Pancreas (tissue), 10 donors: ENCODE measurements at places on chromosomes 4 and X. TPM values are rescaled to one million over a fixed set of nuclear protein-coding genes. Genes with fewer than 3 reads are reported as not detected.

DNA sequence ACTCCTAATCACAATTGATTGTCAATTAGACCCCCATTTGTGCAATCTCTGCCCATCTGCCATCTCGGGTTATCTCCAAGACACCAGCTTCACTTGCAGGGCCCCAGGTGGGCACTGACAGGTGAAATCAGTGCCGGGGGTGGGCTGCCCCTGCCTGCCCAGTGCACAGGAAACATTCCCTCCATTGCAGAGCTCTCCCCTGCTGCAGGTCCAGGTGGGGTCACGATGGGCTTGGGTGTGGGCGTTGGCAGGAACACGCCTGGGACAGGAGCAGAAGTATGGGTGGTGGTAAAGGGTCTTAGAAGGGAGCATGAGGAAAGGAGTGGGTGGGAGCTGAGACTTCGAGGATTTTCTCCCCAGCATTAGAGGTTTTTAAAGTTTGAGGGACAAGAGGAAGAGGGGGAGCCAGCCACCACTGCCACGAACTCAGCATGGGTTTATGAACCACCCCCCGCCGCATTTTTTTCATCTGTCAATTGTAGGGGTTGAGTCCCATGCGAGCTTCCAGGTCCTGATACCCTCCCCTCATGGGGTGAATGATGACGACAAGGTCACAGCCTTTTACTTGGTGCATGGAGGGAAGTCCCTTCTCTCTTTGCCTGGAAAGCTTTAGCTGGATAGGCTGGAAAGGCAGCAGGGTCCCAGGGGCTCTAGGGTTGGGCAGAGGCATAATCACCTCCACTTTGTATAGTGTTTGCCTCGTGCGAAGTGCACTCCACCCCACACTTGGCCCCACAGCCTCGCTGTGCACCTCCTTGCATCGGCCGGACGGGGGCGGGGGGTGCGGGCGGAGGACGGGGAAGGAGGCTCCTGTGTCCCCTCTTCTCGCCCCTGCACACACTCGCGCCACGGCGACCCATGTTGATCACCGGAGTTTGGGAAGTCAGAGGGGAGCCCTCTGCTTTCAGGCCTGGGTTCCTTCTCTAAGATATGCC lies 3.5 kb upstream of the NKX1-1 start:
- no peaks in the 10 kb centered on the region for H3K36me3 ChIP-seq
- H3K4me3 ChIP-seq, result no peak overlapping the region
- no peaks in the 10 kb centered on the region for H3K27me3 ChIP-seq
- DNase-seq, result no peak
- no peaks in the 10 kb centered on the region for H3K4me1 ChIP-seq

- H3K4me1 ChIP-seq, result no peaks in the 10 kb centered on the region
- no peak overlapping the region for H3K27ac ChIP-seq
- no peaks in the 10 kb centered on the region for H3K27me3 ChIP-seq
Measured at GRCh38 chr4:85218756-85219155, 252.3 kb upstream of the WDFY3 start.

The VBP1 gene
- total RNA-seq, result 13.9 TPM

The INTS6L gene
- 1.0 TPM for total RNA-seq

DNA sequence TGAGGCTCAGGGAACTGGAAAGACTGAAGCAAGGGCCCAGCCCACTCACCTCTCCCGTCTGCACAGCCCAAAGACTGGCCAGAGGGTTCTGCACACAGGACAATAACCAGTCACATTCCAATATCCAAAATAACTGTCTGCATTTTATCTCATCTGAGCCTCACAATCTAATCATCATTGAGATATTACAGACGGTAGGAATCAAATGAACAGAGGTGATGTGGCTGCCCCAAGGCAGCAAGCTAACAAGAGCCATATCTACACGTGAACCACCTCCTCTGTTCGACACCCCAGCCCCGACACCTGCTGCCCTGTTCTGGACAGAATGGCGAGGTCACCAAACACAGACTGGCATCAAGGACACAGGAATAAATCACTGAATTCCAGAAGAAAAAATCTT lies 60.5 kb downstream of the AFAP1 start:
- H3K4me1 ChIP-seq, result peaks cover 5% of the 10 kb centered on the region
- H3K4me3 ChIP-seq, result no peak overlapping the region
- H3K36me3 ChIP-seq, result no peaks in the 10 kb centered on the region
- H3K27me3 ChIP-seq, result no peaks in the 10 kb centered on the region
- H3K27ac ChIP-seq, result no peak overlapping the region
- DNase-seq, result no peak

The SYNPO2 gene
- total RNA-seq, result 2.3 TPM

DNA sequence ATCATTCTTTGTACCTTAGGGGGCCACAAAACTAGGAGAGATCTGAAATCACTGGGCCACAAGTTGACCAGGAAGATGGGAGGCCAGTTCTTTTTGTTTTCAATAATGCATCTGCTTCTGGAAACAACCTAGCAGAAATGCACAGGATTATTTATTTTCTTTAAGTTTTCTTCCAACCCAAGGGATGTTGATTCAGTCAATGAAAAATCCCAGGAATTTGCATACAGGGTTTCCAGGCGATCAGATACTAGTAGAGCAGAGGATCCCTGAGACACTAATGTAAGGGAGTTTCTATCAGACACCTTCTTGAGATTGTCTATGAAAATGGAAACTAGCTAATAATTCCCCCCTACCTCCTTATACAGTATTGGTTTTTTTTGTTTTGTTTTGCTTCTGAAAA lies 7.4 kb downstream of the ATOH1 start:
- no peaks in the 10 kb centered on the region for H3K36me3 ChIP-seq
- no peak for DNase-seq
- H3K4me3 ChIP-seq, result no peak overlapping the region

GRCh38 chr4:67207941-67208441 lies 337.3 kb downstream of the CENPC start:
- no peak for DNase-seq
- no peak overlapping the region for H3K27ac ChIP-seq
- H3K36me3 ChIP-seq, result no peaks in the 10 kb centered on the region
- H3K4me3 ChIP-seq, result no peak overlapping the region
- H3K4me1 ChIP-seq, result no peaks in the 10 kb centered on the region

DNA sequence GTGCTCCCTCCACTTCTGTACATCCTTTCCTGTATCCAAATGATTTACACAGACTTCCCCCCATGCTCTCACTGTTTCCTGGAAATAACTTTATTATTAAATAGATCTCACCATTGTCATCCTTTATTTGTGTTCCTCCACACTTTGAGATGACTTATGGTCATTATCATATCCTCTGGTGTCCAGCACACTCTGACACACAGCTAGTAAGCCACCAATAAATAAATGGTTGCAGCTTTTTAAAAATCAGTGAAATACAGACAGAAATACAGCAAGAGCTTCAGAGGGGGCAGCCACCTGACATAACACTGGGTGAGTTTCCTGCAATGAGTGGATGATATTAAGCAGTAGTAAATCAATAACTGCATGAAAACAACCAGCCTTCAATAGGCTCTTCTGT lies 2036.4 kb upstream of the AGA start:
- no peak overlapping the region for H3K4me3 ChIP-seq
- DNase-seq, result no peak

GRCh38 chr4:123848606-123849005 lies 452.0 kb downstream of the SPRY1 start:
- DNase-seq, result no peak
- H3K27me3 ChIP-seq, result no peaks in the 10 kb centered on the region
- no peak overlapping the region for H3K4me3 ChIP-seq
- no peaks in the 10 kb centered on the region for H3K36me3 ChIP-seq
- H3K27ac ChIP-seq, result no peak overlapping the region
- H3K4me1 ChIP-seq, result no peaks in the 10 kb centered on the region

The SMPX gene
- total RNA-seq, result 0.28 TPM

GRCh38 chrX:133653358-133653757 lies 238.1 kb upstream of the GPC4 start:
- H3K27ac ChIP-seq, result no peak overlapping the region
- H3K4me3 ChIP-seq, result no peak overlapping the region
- no peaks in the 10 kb centered on the region for H3K27me3 ChIP-seq
- peaks cover 22% of the 10 kb centered on the region for H3K4me1 ChIP-seq
- DNase-seq, result no peak

DNA sequence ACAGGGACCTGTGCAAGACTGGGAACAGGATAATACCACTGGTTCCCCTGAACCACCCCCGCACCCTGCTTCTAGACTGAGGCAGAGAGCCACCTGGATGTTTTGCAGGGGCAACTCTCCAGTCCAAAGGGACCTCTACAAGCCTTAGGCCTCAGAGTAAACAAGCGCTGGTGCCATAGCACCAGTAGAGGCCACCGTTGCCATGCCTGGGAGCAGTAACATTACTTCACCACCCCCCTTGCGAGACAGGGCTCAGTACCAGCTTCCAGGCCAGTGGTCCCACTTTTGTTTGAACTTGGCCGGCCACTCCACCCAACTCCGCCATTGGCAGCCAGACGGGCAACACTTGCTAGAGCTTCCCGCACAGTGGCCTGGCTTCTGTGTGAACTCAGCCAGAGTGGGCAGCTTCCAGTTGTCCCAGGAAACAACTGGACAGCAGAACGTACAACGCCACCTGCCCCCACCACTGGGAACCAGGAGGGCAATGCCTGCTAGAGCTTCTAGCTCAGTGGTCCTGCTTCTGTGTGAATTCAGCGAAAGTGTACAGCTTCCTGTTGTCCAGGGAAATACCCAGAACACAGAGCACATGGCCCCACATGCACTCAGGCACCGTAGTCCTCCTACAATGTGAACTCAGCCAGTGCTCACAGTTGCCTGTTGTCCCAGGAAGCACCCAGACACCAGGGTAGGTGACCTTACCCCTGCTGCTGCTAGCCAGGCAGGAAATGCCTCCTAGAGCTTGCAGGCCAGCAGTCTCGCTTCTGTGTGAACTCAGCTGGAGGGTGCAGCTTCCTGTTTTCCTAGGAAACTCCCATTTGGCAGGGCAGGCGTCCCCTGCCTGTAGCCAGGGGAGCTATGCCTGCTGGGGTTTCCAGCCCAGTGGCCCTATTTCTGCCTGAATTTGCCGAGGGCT lies 39.9 kb upstream of the PCDH19 start:
- no peaks in the 10 kb centered on the region for H3K36me3 ChIP-seq
- no peak overlapping the region for H3K27ac ChIP-seq
- H3K4me1 ChIP-seq, result no peaks in the 10 kb centered on the region

GRCh38 chrX:22141047-22141730 lies 109.1 kb downstream of the PHEX start:
- H3K4me1 ChIP-seq, result no peaks in the 10 kb centered on the region
- no peaks in the 10 kb centered on the region for H3K27me3 ChIP-seq

DNA sequence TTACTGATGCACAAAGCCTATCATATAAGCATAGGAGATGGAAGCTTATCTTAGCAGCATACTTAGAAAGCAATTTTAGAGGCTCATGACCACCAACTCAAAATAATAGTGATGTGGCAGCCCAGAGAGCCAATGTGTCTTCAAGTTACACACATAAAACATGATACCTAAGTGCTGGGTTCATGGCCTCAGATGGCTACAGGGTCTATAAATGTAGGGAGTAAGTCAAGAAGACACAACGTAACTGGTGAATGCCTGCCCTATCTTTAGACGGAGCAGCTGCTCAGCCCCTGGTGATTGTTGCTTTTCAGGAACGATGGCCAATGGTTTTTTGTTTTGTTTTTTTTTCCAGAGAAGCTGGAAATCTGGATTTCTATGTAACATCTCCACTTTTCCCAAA lies 42.8 kb downstream of the RNF150 start:
- no peak overlapping the region for H3K4me3 ChIP-seq
- no peaks in the 10 kb centered on the region for H3K27me3 ChIP-seq
- DNase-seq, result no peak
- no peaks in the 10 kb centered on the region for H3K36me3 ChIP-seq

DNA sequence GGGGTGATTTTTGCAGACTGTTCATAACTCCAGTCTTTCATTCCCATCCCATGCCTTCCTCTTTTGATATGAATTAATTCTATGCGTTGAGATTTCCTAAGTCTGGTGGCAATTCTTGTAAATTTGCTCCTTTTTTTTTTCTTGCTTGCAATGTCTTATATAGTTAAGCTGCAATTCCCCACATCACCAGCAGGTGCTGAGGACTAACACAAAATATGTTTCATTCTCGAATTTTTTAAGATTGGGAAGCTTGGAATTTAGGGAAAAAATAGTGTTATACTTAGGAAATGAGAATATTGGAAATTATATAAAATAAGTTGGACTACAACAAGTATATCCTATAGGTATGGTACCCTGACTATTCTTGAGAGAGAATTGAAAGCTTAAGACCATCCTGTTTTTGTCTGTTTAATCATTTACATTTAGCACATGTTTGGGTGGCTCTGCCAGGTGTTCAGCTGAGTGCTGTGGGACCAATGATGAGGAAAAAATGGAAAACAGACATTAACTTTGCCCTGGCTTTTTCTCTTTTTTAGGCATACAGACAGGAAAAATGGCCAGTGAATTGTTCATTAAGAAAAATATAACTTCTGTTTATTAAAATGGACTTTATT lies 30.2 kb downstream of the AFF2 start:
- no peaks in the 10 kb centered on the region for H3K27me3 ChIP-seq
- DNase-seq, result no peak
- H3K36me3 ChIP-seq, result no peaks in the 10 kb centered on the region

DNA sequence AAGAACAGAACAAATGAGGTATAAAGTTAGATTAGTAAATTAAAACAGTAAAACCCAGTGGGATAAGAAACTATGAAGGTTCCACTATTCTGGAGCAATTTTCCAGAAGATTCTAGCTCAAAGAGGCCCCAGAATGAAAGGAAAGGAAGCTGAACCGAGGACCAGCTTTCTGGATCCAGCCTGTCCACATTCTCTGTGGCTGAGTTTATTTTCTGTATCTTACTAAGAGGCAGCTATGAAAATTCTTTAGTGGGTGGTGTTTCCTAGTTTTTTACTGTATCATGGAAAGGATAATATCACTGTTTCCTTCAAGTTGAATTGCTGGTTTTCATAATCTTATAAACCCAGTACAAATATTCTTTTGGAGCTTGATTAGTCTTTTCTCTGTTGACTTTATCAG lies 11.8 kb downstream of the DAPP1 start:
- no peaks in the 10 kb centered on the region for H3K36me3 ChIP-seq
- H3K4me1 ChIP-seq, result peaks cover 11% of the 10 kb centered on the region
- H3K4me3 ChIP-seq, result no peak overlapping the region
- DNase-seq, result no peak
- H3K27me3 ChIP-seq, result no peaks in the 10 kb centered on the region

GRCh38 chrX:2698604-2699003 lies 7.5 kb downstream of the CD99 start:
- H3K4me1 ChIP-seq, result no peaks in the 10 kb centered on the region
- DNase-seq, result no peak
- no peak overlapping the region for H3K27ac ChIP-seq
- H3K36me3 ChIP-seq, result no peaks in the 10 kb centered on the region
- H3K27me3 ChIP-seq, result no peaks in the 10 kb centered on the region

DNA sequence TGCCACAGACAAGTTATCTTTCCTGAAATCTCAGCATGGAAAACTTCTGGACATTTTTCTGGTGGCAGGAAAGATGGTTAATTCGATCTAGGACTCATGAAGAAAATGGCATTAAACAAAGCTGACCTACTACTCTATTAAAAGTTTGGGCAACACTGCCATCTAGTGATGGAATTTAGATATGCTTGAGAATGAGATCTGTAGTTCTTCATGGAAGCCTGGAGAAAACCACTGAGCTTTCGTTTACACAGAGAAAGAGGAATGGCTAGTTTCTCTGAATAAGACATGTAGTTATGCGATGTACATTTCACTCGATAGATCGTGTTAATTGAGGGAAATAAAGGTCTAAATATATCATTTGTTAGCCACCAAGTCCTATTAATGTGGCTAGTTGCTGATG lies 51.7 kb upstream of the CHRDL1 start:
- H3K27me3 ChIP-seq, result no peaks in the 10 kb centered on the region
- no peak overlapping the region for H3K27ac ChIP-seq
- H3K4me3 ChIP-seq, result no peak overlapping the region
- no peaks in the 10 kb centered on the region for H3K36me3 ChIP-seq
- no peak for DNase-seq

- no peaks in the 10 kb centered on the region for H3K36me3 ChIP-seq
- no peak overlapping the region for H3K27ac ChIP-seq
- H3K4me1 ChIP-seq, result no peaks in the 10 kb centered on the region
- H3K27me3 ChIP-seq, result no peaks in the 10 kb centered on the region
- H3K4me3 ChIP-seq, result no peak overlapping the region
Measured at GRCh38 chrX:48913605-48914366, 2.3 kb upstream of the SLC35A2 start.
